ENCODE measurements at places on chromosomes 4 and X.

GRCh38 chr4:70449220-70449619, 22.8 kb upstream of the MUC7 start:
- no peak for DNase-seq

- no peak for DNase-seq
Observed at GRCh38 chrX:150161193-150161592, 201.9 kb upstream of the MAMLD1 start.

GRCh38 chrX:131746491-131746968, 202.7 kb downstream of the OR13H1 start:
- DNase-seq = no peak

DNA sequence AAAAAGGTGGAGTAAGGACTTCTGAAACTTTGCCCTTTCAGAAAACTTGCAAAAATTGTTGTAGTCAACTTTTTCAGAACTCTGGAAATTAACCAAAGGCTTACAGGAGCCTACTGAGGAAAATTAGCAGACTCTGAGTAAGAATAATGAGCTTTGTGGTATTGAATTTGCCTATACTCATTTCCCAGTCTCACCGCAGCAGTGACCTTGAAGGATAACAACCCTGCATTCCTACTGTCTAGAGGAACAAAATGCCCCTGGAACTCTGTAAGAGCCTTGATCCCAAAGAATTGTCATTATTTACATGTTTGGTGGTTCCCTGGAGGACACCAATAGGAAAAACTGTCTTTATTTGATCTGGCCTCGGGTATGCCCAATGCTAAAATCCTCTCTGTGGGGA, 57.9 kb downstream of the MND1 start:
- DNase-seq = no peak

DNA sequence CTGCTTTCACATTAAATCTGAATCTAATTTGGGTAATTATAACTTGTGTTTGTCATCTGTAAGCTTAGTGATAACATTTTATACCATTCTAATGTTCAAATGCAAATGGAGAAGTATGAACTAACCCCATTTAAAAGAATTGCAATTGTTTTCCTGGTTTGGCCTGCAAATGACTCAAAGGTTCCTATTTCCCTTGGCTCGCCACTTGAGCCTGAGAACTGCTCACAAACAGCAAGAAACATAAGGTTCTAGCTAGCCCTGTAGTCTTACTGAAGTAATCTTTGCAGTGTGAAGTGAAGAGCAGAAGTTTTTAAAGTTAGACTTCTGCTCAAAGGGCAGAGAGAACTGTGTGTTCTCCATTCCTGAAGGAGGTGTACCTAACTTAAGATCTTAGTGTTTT, 27.2 kb downstream of the UPRT start:
- no peak for DNase-seq

DNA sequence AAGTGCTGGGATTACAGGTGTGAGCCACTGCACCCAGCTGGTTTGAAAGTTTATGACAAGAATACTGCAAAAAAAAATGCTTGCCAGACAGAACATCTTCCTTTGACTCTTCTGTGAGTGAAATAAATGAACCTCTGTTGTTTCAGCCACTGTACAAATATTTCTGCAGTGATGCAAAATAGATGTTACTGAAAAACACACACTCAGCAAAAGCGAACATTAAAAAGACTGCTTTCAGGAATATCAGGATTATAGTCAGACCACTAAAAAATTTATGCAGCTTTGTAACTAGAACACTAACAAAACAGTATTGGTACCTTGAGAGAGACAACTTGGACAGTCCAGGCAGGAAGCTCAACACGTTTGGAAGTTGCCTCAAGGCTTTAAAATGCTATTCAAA, 16.9 kb upstream of the SEPSECS start:
- DNase-seq = no peak

GRCh38 chrX:10726647-10727046, 106.3 kb upstream of the MID1 start:
- DNase-seq = no peak

DNA sequence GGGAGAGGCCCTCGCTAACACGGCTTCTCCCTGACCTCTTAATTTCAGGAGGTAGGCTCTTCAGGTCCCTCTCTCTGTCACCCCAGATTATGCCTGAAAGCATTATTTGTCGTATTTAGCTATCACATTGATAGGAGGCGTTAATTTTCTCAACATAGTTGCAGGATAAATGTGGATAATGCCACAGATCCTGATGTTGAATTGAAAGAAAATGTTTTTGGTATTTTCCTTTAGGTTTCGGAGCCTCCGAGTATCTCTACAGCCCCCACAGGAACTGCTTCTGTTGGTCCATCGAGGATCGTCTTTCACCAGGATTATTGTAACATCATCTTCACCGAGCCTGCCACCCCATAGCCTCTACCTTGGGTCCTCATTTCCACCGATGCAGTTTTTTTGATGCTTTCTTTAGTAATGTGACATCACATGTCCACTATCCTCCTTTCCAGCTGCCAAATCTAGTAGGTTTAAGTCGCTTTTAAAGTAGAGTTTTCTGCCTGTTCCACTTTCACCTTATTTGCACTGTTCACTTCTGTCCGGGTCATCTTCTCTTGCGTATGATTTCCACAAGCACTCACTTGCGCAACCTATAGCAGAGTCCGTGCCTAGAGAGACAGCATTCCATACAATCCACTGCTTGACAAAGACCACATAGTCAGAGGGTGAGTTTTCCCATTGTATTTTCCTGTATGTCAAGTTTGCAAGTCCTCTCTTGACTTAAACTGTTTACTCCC, 665 bp downstream of the TIGD2 start:
- DNase-seq = no peak

- DNase-seq = no peak
Observed at GRCh38 chr4:68348577-68348976, 1.3 kb downstream of the YTHDC1 start.

DNA sequence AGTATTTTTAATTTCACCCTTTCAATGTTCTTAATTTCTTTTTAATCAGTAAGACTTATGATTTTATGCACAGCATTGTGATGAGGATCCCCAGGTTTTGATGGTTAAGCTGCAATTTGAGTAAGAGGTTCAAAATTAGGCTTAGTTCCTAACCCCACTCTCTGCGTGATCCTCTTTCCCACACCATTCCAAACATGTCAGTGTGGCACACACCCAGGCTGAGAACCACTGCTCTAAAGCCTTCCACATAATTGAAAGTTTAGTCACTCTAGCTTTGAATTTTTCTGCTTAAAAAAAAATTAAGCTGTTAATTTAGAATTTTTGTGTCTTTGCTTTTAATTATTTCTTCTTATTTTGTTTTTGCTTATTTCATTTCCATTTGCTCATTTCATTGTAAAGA, 68.8 kb upstream of the SLC7A11 start:
- DNase-seq = no peak

DNA sequence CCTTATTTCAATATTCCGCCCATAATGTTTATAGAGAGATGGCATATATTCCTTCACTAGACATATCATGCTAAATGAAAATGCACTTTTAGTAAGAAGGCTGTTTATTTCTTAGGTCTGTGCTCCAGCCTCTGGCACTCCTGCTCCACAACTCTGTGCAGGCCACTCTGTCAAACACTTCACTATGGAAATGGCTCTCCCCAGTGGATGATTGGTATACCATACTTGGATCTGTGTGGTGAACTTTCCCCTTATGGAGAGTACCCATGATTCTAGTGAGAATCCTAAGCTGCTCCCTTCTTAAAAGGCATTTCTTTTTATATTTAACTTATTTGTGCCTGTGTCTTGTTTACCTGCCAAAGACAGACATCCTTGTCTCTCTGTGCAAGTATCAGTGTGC, 480.1 kb upstream of the GALNT7 start:
- no peak for DNase-seq

DNA sequence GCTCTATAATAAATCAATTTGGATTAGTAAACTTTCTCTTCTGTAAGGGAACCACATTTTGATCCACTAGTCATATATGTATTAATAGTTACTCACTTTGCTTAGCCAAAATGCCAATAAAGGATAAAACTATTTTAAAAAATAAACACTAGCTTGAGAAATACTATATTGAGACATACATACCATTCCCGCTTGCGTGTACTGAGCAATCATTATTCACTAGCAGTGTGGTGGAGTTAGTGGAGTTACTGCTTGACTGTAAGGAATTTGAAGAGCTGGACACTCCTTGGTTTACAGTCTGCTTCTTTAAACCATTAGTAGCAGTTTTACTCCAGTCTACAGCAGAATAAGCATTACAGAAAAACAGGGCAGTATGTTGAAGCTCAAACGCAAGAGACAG, 10.8 kb upstream of the PHKA2 start:
- no peak for DNase-seq
